ENCODE measurements at places on chromosomes 11 and 22.
A peak's percentile ranks its signal among the peaks of the same experiment; 100 is the strongest.

GRCh38 chr11:36605221-36606216, 7.5 kb upstream of the RAG2 start:
- DNase-seq: no peak

DNA sequence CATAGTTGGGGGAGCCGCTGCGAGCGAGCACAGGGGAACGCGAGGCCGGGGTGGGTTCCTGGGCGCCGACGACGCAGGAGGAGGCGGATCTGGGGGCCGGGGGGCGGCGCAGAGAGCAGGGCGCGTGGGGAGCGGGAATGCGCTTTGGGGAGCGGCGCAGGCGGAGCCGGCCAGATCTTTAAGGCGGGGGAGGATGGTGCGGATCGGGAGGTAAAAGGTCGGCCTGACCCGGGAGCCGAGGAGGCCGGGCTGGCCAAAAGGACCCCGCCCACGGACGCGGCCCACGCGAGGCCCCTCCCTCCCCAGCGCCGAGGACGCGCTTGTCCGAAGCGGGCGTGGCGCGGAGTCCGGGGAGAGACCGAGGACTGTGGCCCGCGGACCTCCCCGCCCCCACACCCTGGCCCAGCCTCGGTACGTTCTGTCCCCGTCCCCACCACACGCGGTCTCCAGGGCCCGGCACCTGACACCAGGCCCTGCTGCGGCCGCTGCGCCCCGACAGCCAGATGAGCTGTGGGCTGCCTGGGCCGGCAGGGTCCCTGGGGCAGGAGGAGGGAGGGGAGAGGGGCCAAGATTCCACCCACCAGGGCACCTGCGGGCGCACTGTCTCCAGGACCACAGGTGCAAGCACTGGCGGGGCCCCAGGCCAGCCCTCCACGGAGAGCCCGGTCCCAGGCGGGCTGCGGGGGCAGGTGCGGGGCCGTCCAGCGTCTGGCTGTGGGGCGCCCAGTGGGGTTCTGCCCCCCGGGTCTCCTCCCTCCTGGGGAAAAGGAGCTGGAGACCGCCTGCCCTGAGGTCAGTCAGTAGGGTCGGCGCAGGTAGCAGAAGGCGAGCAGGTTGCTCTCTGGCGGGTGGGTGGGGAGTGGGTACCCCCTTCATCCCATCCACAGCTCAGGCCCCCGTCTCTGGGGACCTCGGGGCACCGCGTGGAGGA, 10.9 kb downstream of the PIM3 start:
- peak; percentile 92 for DNase-seq

DNA sequence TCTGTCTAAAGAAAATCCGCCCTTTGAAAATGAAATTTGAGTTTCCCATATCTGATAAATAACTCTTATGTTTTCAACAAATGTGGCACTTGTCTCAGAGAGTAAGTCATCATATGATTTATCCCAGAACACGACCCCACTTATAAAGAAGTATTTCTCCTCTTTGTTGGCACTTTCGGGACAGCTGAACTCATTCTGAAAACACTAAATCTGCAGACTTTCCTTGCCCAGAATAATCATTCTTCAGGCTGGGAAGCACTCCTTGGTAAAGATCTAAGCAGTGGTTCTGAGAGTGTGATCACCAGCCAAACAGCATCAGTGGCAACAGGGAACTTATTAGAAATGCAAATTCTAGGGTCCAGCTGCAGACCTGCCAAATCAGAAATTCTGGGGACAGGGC, 532.2 kb upstream of the API5 start:
- no peak for DNase-seq

GRCh38 chr11:1935156-1936071, 11.7 kb upstream of the MRPL23 start:
- DNase-seq: no peak

GRCh38 chr22:26993886-26994285, 336.5 kb downstream of the MIAT start:
- DNase-seq: no peak

- peak; percentile 9 for DNase-seq
These were observed 48.2 kb downstream of the NRXN2 start for GRCh38 chr11:64674774-64675173.

- no peak for DNase-seq
These were observed 10.1 kb downstream of the MTFP1 start for GRCh38 chr22:30435674-30436126.

GRCh38 chr11:31821766-31822165, 10.6 kb upstream of the PAX6 start:
- DNase-seq: no peak
